ENCODE measurements at places on chromosomes 6 and 20.

DNA sequence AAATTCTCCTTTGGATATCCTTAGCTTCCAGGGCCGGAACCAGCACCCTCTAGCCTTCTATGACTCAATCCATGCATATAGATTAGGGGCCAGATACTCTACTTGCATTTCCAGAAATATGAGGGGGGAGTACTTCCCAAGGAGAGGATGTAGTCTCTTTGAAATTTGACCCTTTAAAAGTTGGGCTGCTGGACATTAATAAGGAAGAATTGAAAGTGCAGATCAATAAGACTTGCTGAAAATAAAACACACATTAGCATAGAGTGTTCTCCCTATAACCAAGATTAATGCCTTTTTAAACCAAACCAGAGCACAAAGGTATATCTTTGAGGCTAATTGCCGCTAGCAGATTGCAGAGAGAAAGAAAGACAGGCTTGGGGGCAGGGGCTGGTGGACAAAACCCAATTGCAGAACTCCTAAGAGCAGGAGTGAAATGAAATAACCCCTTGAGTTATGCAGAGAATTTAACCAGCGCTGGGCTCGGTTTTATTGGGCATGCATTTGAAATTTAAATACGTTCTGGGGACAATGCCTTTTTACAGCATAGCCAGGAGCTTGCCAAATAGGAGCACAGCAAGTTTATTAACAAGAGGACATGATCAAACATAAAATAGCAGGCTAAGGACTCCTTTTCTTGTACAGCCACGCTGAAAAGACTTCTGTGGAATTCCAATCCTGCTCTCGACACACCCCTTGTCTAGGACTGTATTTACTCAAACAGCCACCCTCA, 108.2 kb upstream of the SALL4 start:
- peak; percentile 62 for DNase-seq

- no peak for DNase-seq
Measured at GRCh38 chr6:170255426-170256125, 35.3 kb downstream of the DLL1 start.

DNA sequence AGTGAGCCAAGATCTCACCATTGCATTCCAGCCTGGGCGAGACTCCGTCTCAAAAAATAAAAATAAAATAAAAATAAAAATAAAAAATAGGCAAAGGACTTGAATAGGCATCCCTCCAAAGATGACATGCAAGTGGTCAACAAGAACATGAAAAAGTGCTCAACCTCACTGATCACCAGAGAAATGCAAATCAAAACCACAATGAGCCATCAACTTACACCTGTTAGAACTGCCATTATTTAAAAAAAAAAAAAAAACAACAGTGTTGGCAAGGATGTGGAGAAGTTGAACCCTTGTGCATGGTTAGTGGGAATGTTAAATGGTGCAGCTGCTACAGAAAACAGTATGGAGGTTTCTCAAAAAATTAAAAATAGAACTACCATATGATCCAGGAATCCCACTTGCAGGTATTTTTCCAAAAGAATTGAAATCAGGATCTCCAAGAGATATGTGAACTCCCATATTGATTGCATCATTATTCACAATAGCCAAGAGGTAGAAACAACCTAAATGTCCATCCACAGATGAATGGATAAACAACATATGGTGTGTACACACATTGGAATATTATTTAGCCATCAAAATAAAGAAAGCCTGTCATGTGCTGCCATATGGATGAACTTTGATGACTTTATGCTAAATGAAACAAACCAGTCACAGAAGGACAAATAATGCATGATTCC, 2.8 kb downstream of the C20orf203 start:
- no peak for DNase-seq

DNA sequence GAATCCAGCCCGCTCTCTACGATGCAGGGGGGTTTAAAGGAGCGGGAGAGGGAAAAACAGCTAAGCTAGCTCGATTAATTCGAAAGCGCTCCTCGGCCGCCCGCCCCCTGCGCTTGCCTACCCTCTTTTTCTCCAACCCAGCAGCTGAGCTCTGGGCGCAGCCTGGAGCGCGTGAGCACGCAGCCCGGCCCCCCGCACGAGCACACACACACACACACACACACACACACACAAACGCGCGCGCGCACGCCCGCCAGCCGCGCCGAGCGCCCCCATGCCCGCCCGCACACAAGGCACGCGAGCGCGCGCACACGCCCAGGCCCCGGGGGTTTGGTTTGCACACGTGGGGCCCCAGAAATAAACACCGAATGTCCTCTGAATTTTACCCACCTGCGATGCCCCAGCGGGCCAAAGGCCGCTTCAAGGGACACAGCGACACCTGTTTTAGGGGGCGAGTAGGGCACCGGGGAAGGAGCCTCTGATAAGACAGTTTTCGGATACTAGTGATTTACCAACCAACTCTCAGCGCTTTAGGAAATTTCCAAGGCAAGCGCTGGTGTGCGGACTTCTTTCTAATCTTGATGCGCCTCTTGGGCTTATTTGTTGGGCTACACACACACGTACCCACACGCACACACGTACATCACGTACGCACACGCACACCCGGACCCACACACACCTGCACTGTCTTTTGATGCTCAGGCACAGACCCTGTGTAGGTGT, 802 bp upstream of the NRN1 start:
- peak; percentile 75 for DNase-seq

GRCh38 chr20:42688576-42688975, 501.1 kb downstream of the PTPRT start:
- no peak for DNase-seq

All from fibroblast of skin of right biceps (primary cell).